Activated T-helper 1 cell treated with anti-CD3 and anti-CD28 coated beads, Interleukin-2, amount 50 U/mL, for 16 hours (primary cell): ENCODE measurements at places on chromosomes 6 and 20.

GRCh38 chr6:126252154-126252553, 87.8 kb upstream of the CENPW start:
- no peak for DNase-seq

GRCh38 chr20:56566621-56567020, 33.6 kb downstream of the FAM209B start:
- no peak for DNase-seq

- no peak for DNase-seq
Observed at GRCh38 chr20:64001607-64002011, 20.7 kb downstream of the PRPF6 start.

- DNase-seq, result no peak
Observed at GRCh38 chr6:44060612-44061374, 66.5 kb downstream of the MRPL14 start.

DNA sequence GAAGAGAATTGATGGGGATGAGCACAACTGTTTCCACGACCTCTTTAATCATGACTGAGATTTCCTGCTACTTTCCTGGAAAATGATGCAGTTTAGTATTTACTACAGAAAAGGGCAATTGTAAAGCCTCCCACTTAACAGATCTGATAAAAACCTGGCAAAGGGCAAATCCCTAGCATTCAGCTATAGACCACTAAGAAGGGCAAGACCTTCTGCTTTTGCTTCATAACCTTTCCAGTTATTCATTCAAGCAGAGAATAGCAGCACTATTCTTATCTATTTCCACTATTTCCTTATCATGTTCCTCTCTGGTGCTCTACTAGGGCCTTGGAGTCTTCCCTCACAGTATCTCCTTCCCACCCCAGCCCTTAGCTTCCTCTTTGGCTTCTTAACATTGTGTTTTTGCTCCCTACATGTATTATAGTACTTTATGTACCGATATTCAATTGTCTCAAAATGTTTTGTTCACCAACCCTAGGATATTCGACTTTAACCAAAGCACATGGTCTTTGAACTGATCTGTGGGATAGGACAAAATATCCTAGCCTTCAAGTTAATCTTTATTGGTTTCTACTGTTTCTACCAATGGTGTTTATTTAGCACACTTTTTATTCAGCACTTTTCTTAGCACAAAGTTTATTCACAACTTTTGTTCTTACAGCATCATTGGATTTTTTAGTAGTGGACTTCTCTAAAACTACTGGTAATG, 32.7 kb upstream of the MANEA start:
- DNase-seq, result no peak
